ENCODE measurements at places on chromosomes 5 and 9.

DNA sequence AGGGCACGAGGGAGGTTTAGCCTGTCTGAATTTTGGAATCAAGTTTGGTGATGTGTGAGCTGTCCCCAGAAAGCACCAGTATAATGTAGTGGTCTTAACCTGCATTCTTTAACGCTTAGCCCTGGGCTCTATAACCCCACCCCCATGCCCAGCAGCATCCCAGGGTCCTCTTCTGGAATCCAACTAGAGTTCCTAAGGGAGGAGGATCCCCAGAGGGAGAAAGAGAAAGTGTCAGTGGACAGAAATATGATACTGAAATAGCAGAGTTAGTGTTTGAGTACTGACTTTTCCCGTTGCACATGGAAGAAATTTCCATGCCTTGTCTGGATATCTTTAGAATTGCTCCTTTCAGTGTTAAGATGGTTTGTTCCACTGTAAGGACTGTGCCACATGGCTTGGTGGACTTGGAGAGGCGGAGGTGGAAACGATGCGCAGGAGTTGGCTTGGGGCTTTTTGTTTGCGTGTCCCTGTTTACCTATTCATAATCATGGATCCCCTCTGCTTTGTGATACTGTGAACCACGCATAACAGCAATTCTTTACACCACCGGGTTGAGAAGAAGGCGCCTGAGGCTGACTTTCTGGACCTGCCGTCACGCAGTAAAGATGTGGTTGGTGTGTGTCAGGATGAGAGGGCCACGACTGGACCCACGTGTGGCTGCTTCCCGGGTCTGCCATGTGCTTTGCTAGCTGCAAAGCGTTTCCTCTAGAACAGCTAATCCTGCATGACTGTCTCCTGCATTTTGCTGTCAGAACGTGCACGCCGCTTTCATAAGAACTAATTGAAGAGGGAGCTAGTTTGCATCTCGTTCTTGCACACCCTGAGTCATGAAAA lies 142.3 kb downstream of the SMARCA2 start:
- no peak for DNase-seq

DNA sequence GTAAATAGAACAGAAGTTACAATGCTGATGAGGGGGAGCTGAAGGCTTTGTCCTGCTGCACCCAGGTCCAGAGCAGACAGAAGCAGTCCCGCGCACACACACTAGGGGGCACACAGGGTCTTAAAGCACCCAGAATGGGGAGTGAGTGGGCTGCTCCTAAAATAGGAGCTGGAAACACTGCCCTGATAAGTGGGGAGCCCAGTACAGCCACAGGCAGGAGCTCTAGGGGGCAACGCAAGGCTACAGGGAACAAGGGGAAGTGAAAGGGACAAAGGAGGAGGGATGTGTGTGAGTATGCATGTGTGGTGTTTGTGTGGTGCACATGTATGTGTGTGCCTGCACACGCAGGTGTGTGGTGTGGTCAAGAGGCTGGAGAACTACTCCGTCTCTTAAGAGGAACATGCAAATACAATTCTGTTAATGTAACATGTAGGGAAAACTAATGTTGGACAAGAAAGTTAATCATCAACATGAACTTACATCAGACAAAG lies 191.5 kb downstream of the ROR2 start:
- no peak for DNase-seq

DNA sequence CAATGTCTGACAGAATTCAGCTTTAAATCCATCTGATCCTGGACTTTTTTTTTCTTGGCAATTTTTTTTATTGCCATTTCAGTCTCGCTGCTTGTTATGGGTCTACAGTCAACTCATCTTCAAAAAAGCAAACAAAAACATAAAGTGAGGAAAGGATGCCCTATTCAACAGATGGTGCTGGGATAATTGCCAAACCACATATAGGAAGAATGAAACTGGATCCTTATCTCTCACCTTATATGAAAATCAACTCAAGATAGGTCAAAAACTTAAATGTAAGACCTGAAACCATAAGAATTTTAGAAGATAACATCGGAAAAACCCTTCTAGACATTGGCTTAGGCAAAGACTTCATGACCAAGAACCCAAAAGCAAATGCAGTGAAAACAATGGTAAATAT lies 389.1 kb upstream of the ST8SIA4 start:
- DNase-seq = no peak

- DNase-seq = no peak
Measured at GRCh38 chr5:147874910-147875367, 3.6 kb upstream of the SCGB3A2 start.

Data from breast epithelium (tissue), 4 donors.